ENCODE measurements at places on chromosomes 16 and 17. TPM values are rescaled to one million over a fixed set of nuclear protein-coding genes. Genes with fewer than 3 reads are reported as not detected.

- no peaks in the 10 kb centered on the region for H3K36me3 ChIP-seq
- peaks cover 11% of the 10 kb centered on the region for H3K4me1 ChIP-seq
- peaks cover 4% of the 10 kb centered on the region for H3K27me3 ChIP-seq
- peak overlapping the region; percentile 40 for H3K27ac ChIP-seq
- DNase-seq: no peak
- H3K4me3 ChIP-seq: no peak overlapping the region
Observed at GRCh38 chr16:30885196-30885595, 8.7 kb downstream of the BCL7C start.

DNA sequence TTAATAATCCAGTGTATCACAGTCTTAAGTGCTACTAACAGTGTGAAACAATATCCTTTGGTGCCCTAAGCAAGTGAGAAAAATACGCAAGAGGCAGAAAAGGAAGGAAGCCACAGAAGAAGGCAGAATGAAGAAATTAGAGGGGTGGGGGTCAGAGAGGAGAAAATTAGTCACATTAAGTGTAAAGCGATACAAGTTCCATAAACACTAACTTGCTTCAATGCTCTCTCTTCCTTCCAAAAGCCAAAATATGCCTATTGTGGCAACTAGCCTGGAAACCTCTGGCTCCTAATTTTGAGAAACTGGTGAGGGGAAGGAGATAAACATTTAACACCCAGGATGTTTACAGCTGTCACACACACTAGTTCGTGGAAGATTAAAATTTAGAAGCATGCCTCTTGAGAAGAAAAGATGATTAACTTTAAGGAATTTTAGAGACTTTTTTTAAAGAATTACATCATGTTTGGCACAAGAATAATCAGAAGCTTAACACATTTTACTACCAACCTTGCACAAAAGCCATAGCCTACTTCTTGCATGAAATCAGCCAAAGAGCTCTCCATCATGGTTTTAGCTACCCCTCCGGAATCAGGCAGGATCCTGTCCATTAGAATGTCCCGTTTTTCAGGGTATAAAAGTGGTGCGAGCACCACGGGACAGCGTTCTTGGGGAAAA, 44.7 kb downstream of the CNOT1 start:
- no peaks in the 10 kb centered on the region for H3K27me3 ChIP-seq
- no peaks in the 10 kb centered on the region for H3K4me1 ChIP-seq
- H3K36me3 ChIP-seq: no peaks in the 10 kb centered on the region

DNA sequence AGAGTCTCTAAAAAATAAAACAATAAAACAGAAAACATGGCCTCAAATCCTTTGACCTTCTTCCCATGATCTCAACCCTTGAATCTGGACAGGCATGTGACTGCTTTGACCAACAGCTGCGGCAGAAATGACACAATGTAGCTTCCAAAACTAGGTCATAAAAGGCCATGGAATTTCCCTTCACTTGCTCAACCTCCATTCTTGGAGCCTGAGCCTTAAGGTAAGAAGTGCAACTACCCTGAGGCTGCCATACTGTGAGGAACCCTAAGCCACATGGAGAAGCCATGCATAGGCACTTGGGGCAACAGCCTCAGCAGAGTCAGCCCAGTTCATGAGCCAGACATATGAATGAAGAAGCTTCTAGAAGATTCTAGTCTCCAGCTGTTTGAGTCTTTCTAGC, 75.7 kb upstream of the BRD7 start:
- peaks cover 4% of the 10 kb centered on the region for H3K27me3 ChIP-seq
- no peak for DNase-seq
- H3K4me1 ChIP-seq: peaks cover 4% of the 10 kb centered on the region
- no peak overlapping the region for H3K4me3 ChIP-seq

GRCh38 chr16:24966031-24966430, 49.1 kb downstream of the ARHGAP17 start:
- no peaks in the 10 kb centered on the region for H3K27me3 ChIP-seq
- H3K4me1 ChIP-seq: no peaks in the 10 kb centered on the region
- peaks cover 28% of the 10 kb centered on the region for H3K36me3 ChIP-seq
- DNase-seq: no peak
- no peak overlapping the region for H3K4me3 ChIP-seq

The GAA gene
- total RNA-seq: 384 TPM

The NEUROD2 gene
- total RNA-seq: 6.3 TPM
